GM12878 (cell line): ENCODE measurements at places on chromosomes 1 and 21. TPM values are rescaled to one million over a fixed set of nuclear protein-coding genes. Genes with fewer than 3 reads are reported as not detected.

GRCh38 chr1:100239961-100240360 is 9.7 kb downstream of the DBT start:
- no peak overlapping the region for H3K27ac ChIP-seq
- no peaks in the 10 kb centered on the region for H3K4me1 ChIP-seq
- no peaks in the 10 kb centered on the region; the same call in 1 of the 2 replicates for H3K36me3 ChIP-seq
- H3K4me3 ChIP-seq, result no peak overlapping the region
- no peak for DNase-seq

GRCh38 chr21:44820851-44821250 is 3.0 kb upstream of the SUMO3 start:
- H3K4me3 ChIP-seq, result no peak overlapping the region
- no peaks in the 10 kb centered on the region for H3K36me3 ChIP-seq
- H3K27ac ChIP-seq, result no peak overlapping the region
- DNase-seq, result no peak

- H3K27ac ChIP-seq, result no peak overlapping the region
- no peak overlapping the region for H3K4me3 ChIP-seq
- no peaks in the 10 kb centered on the region for H3K4me1 ChIP-seq
- DNase-seq, result no peak
- H3K27me3 ChIP-seq, result no peaks in the 10 kb centered on the region
Measured at GRCh38 chr1:107640207-107640606, 324.8 kb downstream of the VAV3 start.

The GBP2 gene
- 3.1 TPM in 2 replicates for total RNA-seq

DNA sequence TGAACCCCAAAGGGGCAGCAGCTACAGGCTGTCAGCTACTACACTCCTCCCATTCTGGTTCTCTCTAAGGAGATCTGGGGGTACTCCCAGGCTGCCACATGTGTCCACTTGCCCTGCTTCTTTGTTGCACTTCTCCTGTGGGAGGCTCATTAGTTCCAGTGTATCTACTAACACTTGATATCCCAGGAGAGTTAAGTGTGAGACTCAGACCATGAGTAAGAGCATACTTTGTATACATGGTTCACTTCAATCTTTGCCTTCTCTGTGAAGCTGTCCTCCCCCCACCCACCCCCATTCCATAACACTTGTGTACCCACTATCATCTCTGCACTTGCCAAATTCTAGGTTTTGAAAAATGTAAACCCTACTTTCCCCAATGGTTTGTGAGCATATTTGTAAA is 34.9 kb upstream of the GADD45A start:
- no peak overlapping the region for H3K4me3 ChIP-seq
- H3K4me1 ChIP-seq, result no peaks in the 10 kb centered on the region
- H3K27me3 ChIP-seq, result no peaks in the 10 kb centered on the region
- DNase-seq, result no peak

The NR0B2 gene
- total RNA-seq, result not detected in 2 replicates
